ENCODE measurements at places on chromosomes 2 and 18. TPM values are rescaled to one million over a fixed set of nuclear protein-coding genes. Genes with fewer than 3 reads are reported as not detected.
A peak's percentile ranks its signal among the peaks of the same experiment; 100 is the strongest.

DNA sequence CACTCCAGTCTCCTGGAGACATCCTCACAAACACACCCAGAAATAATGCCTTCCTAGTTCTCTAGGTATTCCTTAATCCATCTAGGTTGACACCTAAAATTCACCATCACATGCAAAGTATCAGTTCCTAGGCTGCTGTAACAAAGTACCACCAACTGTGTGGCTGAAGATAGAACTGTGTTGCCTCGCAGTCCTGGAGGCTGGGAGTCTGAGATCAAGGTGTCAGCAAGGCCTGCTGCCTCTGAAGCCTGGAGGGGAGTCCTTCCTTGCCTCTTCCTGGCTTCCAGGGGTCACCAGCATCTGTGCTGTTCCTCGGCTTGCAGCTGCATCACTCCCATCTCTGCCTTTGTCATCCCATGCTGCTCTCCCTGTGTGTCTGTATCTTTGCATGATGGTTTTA, 36.3 kb upstream of the TMEM131 start:
- DNase-seq = no peak

GRCh38 chr2:44120428-44120827, 48.2 kb upstream of the PPM1B start:
- DNase-seq = no peak

GRCh38 chr2:159262226-159262625, 24.3 kb downstream of the WDSUB1 start:
- no peak for DNase-seq

DNA sequence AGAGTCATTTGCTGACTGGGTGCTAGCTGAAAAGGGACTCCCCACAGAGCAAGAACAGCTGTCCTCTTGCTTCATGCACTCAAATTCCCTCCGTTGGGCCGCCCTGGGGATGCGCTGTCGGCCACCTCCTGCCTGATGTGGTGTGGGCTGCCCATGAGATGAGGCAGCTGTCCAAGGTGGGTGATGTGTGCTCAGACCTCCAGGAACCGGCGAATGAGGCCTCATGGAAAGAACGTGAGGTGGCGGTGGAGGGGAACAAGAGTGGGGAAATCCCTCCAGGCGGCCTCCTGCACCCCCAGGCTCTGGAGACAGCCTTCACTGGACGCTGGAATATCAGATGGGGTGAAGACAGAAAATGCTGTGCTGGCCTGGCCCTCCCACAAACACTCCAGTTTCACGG, 79.8 kb downstream of the LONRF2 start:
- no peak for DNase-seq

DNA sequence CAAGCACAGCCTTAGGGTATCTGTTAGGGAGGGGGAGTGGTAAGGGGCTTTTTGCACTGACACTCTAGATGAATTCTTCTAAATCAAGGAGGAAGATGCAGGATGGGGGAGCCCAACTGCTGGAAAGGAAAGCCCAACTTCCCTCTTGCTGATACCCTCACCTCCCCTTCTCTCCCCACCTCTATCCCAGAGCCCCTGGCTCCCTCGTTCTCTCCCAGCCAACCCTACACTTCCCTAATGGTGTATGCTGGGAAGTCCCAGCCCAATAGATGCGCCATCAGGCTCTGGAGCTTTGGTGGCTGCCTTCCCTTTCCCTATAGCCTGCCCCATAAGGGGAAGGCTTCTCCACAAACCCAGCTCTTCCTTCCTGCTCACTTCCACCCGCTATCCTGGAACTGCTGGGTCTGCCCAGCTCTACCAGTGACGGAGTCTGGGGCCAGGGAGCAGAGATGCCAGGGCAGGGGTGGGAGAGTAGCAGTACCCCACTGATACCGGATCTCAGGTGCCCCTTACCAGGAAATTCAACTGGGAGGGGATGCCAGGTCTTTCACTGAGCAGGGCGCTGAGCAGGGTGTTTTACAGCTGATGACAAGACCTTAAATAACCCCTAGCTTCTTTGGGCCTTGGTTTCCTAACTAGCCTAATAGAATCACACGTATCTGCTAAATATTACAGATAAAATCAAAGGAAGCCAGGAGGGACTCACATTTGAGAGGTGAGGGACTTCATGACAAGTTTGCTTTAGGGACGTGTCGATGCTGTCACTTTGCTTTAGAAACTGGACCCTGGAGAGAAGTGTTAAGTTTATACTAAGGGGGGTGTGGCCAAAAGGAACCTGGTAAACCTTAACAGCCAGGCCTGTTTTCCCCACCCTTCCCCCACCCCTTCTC, 82.6 kb downstream of the DNMT3A start:
- no peak for DNase-seq

DNA sequence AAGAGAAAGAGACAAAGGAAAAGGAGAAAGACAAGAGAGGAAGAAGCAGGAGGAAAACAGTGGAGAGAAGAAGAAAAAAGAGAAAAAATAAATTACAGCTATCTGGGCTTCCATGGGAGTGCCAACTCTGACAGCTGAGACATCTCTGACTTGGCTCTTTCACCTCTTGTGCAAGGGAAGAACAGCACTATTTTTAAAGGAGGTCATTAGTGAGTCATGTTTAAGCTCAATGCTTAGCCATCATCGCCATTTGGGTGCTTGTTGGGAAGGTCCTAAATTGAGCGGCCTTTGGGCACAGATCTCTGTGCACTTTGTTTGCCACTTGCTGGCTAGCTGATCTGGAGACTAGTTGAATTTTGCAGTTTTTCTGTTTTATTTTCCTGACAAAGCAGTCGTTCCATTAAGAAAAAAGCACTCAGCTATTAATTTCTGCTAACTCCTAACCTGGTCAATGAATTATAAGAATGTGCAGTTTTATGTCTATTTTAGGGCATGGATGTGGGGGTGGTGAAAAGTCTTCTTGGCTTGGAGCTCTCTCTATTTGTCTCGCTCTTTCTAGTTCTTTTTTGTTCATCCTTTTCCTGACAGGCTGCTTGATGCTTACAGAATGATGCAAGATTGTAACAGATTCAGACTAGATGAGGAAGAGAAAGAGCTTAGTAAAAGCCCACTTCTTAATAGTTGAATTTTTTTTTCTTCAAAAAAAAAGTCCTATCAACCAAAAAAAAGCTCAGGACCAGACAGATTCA, 231.5 kb downstream of the SLC8A1 start:
- DNase-seq = no peak

- no peak for DNase-seq
These were observed 127.4 kb downstream of the MEIS1 start for GRCh38 chr2:66562304-66562685.

- DNase-seq = peak; percentile 28
These were observed 260.0 kb downstream of the FIGN start for GRCh38 chr2:163475815-163476214.

GRCh38 chr18:44325903-44326635, 354.6 kb upstream of the SETBP1 start:
- peak; percentile 87 for DNase-seq

DNA sequence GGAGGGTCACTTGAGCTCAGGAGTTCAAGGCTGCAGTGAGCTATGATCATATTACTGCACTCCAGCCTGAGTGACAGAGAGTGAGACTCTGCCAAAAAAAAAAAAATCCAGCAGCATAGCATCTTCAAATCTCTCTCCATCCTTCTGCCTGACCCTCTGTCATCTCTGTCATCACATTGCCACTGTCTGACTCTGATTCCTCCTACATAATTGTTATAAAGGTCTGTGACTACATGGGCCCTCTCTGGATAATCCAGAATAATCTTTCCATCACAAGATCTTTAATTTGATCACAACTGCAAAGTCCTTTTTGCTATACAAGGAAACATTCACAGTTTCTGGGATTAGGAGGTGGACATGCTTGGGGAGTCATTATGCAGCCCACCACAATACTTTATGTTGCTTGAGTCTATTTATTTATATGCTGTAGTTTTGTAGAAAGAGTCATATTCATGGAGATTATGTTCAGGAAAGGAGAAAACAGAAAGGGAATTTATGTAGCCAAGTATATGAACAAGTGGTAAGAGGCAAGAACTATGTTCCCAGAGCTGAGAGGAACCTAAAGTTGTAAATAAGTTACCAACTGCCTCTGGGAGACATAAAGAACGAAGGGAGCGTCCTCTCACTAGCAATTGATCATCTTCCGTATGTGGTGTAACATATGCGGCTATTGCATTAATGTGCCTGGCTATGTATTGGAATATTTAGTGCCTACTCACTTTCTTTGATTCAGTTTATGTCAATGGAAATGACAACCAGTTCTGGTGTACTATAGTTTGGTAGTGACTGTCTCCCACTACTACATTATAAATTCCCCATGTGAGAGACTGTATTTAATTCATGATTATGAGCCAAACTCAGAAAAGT, 21.5 kb downstream of the RND3 start:
- no peak for DNase-seq

DNA sequence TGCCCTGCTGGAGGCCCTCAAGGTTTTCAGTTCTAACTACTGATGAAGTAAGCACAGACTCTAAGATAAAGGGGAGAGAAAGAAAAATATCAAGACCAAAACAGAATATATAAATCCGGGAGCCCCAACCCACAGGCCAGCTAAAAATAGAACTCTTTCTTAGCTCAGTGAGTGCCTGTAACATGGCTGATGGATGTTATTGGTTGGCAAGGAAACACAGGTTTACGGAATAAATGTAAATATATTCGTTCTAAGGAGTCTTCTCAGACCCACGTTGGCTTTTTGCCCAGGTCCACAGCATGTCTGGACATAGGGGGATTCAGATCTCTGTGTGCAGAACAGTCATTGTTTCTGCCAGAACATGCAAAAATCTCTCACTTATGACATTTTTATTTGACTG, 139.0 kb upstream of the SERPINE2 start:
- DNase-seq = no peak

DNA sequence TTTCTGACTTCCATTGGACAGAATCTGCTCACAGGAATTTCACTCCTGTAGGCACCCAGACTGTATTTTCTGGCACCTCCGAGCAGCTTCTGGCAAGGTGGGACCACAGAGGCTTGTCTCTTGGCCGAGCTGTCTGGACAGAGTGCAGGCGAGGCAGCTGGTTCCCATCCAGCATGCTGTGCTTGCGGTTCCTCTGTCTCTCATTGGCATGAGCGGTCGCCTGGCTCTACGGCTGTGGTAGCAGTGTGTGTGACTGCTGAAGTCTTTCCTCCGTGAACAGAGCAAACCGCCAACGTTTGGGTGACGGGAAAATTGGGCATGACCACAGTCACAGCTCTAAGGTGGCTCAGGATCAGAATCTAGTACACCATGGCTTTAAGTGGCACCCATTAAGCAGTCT, 411.7 kb upstream of the NETO1 start:
- no peak for DNase-seq

DNA sequence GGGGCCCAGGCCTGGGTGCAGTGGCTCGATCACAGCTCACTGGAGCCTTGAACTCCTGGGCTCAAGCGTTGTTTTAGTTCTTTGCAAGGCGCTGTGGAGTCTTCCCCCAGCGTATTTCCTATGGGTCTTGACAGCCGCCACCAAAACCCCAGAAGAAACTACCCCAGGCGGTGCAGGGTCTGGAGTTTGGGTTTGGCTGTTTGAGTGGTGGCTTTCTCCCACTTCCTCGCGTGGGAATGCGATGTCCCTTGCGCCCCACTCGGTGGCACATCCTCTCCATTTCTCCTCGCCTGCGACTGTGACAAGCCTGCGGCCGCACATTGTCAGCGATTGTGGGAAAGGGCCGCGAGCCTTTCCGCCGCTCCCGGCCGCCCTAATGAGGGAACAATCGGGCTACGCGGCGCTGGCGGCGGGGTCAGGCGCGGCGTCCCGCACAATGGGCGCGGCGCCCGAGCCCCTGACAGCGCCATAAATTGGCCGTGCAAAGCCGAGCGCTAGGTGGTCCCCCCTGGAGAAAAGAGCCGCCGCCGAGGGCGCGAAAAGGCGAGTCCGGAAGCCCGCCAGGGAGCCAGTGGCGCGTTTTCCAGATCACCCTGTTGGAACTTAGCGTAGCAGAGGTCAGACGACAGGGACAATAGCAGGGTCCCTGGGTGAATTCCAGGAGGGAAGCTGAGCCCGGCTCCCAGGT, 194.9 kb upstream of the POU3F3 start:
- DNase-seq = peak; percentile 84

Gene TMEM247
- not detected for total RNA-seq

Gene CXCR1
- not detected for total RNA-seq

Gene DSC3
- total RNA-seq = 1.2 TPM

Gene PID1
- 0.90 TPM for total RNA-seq

Gene FAM228A
- not detected for total RNA-seq

Gene CHN1
- 46.6 TPM for total RNA-seq

Gene PIEZO2
- total RNA-seq = 4.2 TPM

Gene GALR1
- total RNA-seq = not detected

Gene SH3BP4
- total RNA-seq = 53.4 TPM

Gene CLIP4
- 2.1 TPM for total RNA-seq

Gene GPR35
- total RNA-seq = 0.74 TPM

Gene SRD5A2
- total RNA-seq = not detected
